GM18507 (cell line): ENCODE measurements at places on chromosomes 1 and 21.

GRCh38 chr1:210233216-210233494 is 559 bp downstream of the SERTAD4 start:
- DNase-seq: no peak

- DNase-seq: no peak
Measured at GRCh38 chr21:24148461-24148860, 1458.8 kb downstream of the MRPL39 start.

DNA sequence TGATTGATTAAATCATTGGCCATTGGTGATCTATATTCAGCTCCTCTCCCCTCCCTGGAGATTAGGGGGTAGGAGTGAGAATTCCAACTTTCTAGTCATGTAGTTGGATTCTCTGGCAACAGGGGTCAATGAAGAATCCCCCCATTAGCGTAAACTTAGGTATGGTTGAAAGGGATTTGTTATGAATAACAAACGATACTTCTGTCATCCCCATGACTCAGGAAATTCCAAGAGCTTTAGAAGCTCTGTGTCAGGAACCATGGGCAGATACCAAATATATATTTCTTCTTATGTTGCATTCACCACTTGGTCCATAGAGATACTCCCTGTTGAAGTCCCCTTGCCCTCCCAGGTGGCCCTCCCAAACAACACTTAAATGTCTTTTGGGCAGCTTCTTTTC is 124.5 kb downstream of the DNM3 start:
- no peak for DNase-seq

DNA sequence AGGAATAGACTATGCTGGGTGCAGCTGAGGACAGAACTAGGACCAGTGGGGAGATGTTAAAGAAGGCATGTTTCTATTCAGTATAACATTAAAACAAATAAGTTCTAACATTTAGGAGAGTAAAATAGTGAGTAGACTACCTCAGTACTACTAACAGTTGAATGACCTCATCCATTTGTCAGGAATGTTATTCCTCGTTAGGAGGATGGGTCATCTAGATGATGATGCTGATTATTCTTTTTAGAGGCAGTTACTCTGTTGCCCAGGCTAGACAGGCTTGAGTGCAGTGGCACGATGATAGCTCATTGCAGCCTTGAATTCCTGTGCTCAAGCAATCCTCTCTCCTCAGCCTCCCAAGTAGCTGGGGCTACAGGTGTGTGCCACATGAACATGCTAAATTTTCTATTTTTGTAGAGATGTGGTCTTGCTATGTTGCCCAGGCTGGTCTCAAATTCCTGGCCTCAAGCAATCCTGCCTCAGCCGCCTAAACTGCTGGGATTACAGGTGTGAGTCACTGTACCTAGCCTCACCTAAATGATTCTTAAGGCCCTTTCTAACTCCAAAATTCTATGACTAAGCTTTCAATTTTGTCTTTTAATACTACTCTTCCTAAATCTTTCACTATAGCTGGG is 9.3 kb downstream of the EEIG2 start:
- DNase-seq: no peak

GRCh38 chr1:41661428-41662060 is 177.1 kb upstream of the EDN2 start:
- DNase-seq: no peak

- no peak for DNase-seq
Measured at GRCh38 chr1:174572771-174573170, 125.0 kb downstream of the GPR52 start.

GRCh38 chr1:245798349-245798711 is 643.5 kb downstream of the KIF26B start:
- no peak for DNase-seq

DNA sequence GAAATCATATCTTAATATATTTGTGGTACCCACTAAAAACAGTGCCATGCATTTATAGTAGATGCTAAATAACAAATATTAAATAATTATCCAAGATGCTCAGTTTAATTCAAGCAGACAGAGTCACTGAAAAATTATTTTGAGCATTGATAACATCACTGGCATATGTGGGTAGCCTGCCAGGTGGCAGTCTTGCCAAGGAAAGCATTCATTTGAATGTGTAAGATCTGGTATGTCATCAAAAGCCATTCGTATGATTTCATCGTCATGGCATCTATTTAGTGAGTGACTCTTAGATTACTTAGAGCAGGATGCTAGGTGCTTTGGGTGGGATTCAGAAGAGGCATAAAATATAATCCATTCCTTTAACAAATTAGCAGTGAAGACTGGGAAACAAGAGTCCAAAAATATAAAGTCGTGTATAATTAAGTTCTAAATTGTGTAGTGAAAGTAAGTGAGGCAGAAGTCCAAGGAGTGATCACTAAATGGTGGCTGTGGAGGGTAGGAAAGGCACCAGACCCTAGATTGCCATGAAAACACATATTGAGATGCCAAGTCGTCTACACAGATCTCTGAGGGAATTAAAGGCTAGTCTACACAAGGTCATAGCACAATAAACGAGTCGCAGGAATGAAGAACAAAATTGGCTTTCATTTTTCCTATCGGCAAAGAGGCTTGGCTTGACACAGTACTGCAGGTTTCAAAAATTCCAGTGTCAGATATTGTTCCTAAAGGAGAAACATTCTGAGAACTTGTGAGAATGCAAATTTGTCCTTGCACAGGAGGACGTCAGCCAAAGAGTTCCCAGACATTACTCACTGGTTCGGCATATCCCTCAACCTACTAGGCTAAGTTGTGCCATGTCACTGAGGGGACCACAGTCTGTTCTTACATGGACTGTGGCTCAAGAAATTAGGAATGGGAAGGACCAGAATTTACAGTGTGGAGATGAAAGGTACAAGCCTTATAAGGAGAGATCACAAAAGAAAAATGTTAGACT is 130.8 kb downstream of the LYPLAL1 start:
- no peak for DNase-seq

DNA sequence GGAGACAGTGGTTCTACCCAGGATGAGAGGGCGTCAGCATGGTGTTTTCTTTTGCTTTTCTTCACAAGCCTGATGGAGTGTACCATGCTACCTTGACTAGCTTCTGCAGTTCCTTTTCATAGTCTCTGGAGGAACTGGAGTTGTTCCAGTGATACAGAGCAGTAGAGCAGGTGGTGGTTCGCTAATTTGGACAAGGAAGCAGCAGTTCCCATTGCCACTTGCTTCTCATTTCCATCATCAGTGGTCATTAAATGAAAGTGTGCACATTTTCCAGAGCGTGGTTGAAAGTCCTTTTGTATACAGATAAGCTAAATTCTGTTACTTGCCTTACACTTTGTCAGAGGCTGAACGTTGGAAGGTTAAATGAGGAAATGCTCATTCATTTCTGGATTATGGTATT is 182.3 kb downstream of the C1orf21 start:
- no peak for DNase-seq

DNA sequence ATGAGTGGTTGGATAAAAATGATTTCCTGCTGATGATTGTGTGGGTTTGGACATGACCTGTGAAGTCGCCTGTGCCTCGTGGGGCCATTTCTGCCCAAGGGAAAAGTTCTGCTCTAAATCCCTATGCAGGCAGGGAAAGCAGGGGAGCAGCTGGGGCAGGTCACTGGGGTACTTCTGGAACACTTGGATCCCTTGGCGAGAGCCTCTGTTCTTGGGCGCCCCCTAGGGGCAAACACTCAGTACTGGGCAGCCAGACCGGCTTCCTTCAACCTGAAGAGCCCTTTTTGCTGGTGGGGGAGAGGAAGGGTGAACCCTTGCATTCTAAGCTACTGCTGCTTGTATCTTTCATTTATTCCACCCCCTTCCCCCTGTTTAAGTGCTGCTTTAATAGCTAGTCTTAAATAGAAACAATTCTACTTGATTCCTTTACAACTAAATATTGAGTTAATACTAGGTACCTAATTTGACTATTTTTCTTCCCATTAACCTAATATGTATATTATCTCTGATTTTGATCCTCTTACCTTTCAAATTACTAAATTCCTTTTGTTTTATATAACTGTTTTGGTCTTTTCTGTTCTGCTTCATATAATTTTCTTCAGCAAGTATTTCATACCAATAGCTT is 5.1 kb upstream of the CLEC20A start:
- peak; percentile 63 for DNase-seq

- DNase-seq: no peak
Measured at GRCh38 chr1:68819190-68819829, 322.4 kb upstream of the DEPDC1 start.

GRCh38 chr1:111618961-111619634 is 491 bp upstream of the RAP1A start:
- DNase-seq: no peak

DNA sequence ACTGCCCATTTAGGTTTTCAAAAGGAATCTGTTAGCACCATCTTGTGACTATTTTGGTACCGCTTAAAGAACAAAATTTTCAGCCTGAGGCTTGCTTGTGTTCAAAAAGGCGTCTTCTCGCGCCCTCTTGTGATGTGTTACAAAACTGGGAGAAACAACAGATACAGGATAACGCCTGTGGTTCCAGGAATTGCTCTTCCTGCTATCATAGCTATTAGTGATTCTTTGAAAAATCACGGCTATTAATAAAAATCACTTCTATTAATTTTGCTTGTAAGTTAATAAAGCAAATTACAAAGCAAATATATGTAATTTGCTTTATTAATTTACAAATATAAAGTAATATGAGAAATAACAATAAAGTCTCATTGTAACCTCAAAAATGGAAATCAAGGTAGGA is 82.2 kb upstream of the ABCD3 start:
- no peak for DNase-seq

DNA sequence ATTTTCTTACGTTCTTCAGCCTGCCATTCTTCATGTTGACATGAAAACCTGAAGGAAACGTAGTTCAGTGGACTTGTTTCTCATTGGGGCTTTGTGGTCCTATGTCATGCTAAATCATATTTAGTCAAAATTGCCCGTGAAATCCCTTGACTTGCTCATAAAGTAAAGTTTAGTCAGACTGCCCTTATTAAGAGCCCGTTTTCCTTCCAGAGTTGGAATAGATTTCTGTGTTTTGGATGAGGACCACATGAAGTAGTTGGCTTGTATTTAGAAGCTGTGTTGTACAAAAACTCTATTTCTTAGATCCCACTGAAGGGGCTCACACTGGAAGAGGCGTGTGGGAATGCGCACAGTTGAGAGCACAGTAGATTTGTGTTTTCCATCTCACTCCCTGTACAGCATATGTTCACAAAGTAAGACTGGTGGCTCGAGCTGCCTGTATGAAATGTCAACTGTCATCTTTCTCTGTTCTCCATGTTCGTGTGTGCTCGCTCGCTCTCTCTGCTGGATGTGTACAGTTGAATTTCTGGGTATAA is 42.4 kb downstream of the CAMTA1 start:
- DNase-seq: no peak

GRCh38 chr1:50420689-50421365 is 2.4 kb downstream of the DMRTA2 start:
- DNase-seq: no peak

GRCh38 chr1:244920911-244921761 is 56.8 kb upstream of the HNRNPU start:
- no peak for DNase-seq

DNA sequence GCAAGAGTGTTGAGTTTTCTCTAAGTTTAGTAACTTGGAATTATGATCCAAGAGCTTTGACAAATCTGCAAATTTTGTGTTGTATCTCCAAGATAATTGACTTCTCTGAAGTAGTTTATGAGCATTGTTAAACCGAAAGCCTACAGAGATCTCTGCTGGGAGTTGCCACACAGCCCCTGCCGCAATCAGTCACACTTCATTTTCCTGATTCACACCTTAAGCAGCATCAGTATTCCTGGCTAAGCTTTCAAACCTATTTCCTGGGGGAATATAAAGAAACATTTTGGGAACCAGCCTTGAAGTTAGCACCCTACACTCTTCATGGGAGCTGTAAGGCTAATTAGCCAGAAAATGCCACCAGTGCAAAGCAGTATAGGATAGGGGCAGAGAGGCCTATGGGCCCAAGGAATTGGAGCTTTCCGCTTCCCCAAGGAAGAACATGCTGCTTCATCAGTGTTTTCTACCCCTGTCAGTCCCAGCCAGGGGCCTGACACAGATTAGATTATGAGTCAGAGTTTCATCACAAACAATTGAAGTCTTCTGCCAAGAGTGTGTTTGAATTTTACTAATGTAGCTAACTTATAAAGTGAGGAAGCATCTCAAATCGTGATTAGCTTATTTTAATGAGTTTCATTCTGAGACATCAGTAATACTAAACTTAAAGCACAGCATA is 23.2 kb upstream of the CACYBP start:
- no peak for DNase-seq

- DNase-seq: no peak
Measured at GRCh38 chr1:26614655-26615411, 81.0 kb upstream of the ARID1A start.

DNA sequence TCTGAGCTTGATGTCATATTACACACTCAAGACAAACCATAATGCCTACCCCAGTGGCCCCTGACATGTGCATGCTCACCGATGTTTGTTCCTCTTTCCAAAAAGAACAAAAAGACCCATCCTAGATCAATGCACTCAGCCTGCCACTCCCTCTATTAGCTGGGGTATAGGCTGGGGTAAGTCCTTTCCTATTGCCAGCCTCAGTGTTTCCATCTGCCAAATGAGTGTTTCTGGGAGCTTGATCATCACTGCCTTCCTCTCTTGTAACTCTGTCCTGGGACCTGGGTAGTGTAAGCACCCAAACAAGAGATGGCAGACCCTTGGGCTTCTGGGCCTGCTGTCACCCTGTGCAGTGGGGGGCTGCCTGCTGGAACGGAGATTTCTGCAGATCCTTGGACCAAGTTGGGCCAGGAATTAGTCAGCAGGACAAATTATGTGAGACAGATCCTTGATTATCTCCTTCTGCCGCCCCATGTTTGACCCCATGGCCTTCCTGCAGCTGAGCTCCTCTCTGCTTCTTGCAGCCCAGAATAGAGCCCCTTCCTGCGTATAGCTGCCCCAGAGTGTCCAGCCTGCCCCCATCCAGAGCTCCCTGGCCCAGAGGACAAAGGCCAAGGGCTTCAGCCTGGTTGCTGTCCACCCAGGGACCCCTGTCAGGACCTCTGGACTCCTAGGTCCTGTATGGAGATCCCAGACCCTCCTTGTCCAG is 31.5 kb upstream of the LRP8 start:
- DNase-seq: no peak

DNA sequence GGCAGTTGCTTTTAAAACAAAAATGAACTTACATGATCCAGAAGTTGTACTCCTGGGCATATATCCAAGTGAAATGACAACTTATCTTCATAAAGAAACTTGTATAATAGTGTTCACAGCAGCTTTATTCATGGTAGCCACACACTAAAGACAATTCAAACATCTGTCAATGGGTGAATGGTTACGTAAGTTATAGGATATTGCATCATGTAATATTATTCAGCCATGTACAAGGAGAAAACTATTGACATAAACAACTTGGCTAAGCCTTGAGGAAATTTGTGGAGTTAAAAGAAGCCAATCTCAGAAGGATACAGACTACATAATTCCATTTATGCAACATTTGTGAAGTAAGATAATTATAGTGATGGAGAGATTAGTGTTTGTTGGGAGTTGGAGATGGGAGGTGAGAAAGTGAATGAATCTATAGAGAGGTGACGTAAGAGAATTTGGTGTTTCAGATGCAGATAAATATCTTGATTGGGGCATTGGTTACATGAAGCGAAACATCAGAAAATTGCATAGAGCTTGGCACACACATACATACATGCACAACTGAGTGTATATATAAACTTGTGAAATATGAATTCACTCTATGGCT is 49.9 kb upstream of the GRIK1 start:
- DNase-seq: no peak
